ENCODE measurements at places on chromosomes 13 and 19.

DNA sequence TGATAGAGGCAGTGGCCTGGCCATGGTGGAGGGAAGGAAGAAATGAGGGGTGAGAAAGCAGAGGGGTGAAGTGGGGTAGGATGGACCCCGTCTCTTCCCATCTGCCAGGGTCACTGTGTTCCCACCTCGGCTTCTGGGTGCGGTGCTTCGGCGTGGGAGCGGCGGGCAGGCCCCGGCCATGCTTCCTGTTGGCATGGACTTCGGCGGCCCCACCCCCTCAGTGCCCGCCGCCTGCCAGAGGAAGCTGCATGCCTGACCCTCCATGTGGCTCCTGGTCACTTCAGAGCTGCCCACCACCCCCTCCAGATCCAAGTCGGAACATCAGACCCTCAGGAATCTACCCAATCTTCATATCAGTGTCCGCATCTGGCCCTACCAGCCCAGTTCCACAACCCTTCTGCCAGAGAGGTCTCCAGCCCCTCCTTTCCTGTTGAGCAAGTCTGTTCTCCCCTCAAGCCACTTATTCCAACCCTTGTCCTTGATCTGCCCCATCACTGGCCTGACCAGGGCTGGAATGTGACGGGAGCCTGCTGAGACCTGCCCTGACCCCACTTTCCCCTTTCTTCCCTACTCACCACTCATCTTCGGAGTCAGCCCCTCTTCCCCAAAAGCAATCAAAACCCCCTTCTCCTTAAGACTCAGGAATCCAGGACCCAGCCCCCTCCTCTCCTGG lies 1.5 kb downstream of the KCNN4 start:
- no peak for DNase-seq

DNA sequence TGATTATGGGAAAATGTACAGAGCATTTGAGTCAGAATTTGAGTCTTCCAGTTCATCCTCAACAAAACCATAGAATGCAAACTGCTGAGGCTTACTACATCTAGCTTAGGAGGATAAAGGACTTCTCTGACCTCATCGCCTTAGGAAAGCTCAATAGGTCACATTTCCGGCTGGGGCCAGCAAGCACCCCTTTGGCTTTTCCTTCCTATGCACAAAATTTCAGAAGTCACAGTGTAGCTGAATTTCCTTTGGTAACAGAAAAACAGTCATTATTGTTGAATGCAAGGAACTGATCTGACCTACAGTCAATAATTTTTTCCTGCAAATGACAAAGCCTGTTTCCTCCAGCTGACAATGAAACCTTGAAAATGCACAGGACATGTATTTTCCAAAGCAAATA lies 32.8 kb upstream of the LRCH1 start:
- DNase-seq: peak; percentile 92

DNA sequence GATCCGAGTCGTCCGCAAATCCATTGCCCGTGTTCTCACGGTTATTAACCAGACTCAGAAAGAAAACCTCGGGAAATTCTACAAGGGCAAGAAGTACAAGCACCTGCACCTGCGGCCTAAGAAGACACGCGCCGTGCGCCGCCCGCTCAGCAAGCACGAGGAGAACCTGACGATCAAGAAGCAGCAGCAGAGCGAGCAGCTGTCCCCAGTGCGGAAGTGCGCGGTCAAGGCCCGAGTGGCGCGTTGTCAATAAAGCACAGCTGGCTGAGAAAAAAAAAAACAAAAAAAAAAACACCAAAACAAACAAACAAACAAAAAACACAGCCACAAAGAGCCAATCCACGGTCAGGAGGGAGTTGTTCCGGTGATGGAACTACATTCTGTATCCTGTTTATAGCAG lies 4.7 kb upstream of the GNA15 start:
- no peak for DNase-seq

GRCh38 chr13:38213314-38213713 lies 136.3 kb upstream of the UFM1 start:
- no peak for DNase-seq

DNA sequence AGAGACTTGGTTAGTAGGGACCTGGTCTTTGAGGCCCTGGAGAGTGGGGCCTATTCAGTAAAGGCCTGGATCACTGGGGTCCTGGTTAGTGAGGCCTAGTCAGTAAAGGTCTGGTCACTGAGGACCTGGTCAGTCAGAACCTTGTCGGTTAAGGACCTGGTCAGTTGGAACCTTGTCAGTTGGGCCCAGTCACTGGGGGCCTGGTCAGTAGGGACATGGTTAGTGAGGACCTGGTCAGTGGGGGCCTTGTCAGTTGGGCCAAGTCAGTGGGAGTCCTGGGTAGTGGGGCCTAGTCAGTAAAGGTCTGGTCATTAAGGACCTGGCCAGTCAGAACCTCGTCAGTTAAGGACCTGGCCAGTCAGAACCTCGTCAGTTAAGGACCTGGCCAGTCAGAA lies 43.2 kb upstream of the TPM4 start:
- no peak for DNase-seq

DNA sequence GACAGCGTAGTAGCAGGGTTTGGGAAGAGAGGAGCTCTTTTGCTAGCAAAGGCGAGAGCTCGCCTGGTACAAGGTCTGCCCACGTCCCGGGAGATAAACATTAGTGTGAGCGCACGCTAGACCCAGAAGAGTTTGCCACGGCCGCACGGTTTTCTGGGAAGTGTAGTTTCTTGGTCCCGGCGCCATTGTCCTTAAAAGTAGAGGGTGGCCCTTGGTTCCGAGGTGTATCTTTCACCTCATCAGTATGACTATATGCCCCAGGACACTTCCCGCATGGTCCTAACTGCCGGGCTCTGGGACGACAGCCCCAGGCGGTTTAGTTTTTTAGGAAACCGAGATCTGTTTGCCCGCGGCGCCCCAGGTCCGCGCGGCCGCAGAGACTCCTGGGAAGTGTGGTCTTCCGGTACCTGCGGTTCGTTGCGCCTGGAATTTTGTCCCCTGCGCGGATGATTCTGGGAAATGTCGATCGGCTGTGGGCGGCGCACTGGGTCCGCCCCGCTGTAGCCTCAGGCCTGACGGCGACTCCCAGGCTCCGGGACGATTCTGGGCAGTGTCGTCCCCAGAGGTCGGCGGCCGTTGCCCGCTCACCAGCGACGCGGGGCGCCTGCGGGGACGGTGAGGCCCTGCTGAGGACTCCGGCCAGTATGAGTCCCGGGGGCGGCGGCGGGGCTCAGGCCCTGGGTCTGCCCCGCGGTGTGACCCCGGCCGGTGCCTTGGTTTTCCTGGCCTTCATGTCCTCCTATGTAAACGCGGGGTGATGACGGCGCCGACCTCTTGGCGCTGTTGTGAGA lies at the start of gene ZNF181:
TSS of gene ZNF181 (plus strand) at position 498 of the 791 bp plus-strand sequence. CDS start 795 bp downstream, outside the sequence.
- peak; percentile 82 for DNase-seq

GRCh38 chr13:87872813-87873212 lies 201.6 kb downstream of the SLITRK5 start:
- DNase-seq: no peak

DNA sequence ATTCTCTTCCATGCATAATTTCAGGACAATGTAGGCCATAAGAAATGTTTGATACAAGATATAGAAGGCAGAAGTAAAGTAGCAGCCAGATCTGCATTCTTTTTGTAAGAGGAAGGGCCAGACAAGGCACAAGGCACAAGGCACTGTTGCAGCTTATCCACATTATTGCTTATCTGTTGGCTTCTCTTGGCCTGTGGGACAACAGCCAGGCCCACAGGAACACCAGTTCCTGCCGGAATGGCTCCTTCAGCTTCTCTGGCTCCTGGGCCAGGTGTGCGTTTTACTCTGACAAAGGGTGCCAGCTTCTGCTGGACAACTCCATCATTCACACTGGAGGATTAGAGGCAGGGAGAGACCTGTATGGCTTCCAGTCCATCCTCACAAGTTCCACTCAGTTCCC lies 29.2 kb downstream of the GPR180 start:
- DNase-seq: no peak

- no peak for DNase-seq
These were observed 1.2 kb downstream of the MTIF3 start for GRCh38 chr13:27449081-27449603.

DNA sequence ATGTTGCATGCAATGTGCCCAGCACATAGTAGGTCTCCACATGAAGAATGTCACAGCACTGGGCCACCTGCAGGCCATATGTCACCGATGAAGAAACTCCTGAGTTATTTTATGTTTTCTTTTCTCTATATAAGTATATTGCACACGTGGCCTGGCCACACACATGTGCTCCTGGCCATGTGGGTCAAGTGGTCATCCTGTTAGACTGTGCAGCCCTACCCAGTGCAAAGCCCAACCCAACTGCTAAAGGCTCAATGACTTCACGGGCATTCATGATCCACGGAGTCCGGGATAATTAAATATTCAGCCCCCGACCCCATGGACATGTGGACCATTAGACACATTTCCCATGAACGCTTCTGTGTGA lies 163.2 kb downstream of the TEX29 start:
- DNase-seq: no peak

All from kidney capillary endothelial cell (primary cell).